ENCODE measurements at places on chromosomes 7 and 10. TPM values are rescaled to one million over a fixed set of nuclear protein-coding genes. Genes with fewer than 3 reads are reported as not detected.

- DNase-seq: no peak
Measured at GRCh38 chr7:90804370-90804769, 208.2 kb downstream of the CDK14 start.

GRCh38 chr7:6451224-6451705, 3.5 kb upstream of the DAGLB start:
- DNase-seq: no peak

GRCh38 chr7:152006336-152006735, 19.1 kb upstream of the GALNT11 start:
- DNase-seq: no peak

DNA sequence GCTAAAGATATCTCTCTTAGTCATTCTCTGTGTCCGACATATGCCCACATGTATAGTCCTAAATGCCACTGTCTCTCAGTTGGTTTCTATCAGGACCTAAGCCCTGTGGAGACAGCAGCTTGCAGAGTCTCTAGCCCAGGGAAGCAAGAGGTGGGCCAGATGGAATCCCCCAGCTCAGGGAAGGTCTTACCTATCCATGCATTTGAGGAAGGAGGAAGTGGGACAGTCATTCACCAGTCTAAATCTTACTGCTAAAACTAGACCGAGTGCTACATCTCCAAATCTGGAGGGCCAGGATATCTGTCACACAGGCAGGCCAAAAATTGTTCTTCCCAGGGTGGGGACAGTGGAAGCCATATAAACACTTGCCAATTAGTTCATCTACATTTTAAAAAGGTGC, 26.4 kb upstream of the HERPUD2 start:
- no peak for DNase-seq

DNA sequence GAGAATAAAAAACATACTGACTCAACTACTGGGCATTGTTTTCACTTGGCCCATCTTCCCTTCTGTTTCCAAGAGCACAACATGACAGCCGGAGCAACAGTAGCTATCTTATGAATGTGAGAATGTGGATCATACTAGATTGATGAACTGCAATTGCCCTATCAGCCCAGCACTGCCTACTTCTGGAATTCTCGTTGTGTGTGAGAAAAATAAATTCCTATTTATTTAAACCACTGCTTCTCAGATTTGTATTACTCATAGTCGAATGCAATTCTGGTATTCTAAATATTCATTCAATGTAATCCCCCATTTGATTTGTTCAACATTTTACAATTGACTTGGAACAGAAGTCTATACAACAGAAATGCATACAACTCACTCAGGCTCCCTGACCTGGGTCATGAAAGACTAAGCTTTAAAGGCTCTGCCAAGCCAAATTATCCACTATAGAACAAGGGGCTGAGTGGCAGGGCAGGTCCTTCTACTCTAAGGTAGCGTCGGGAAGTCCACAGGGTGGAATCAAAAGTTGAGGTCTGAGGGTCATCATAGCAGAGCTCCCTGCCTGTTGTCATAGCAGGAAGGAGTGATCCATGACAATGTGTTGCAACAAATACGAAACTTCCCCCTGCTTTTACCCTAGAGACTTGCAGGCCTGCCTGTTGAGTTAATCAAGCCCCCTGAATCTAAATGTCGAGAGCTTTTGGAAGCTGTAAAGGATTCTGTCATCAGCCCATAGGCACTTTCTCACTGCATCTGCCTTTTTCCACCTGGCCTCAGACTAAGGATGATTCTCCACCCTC, 12.4 kb upstream of the JAZF1 start:
- no peak for DNase-seq

- DNase-seq: no peak
Measured at GRCh38 chr10:79101560-79102497, 33.1 kb downstream of the ZMIZ1 start.

DNA sequence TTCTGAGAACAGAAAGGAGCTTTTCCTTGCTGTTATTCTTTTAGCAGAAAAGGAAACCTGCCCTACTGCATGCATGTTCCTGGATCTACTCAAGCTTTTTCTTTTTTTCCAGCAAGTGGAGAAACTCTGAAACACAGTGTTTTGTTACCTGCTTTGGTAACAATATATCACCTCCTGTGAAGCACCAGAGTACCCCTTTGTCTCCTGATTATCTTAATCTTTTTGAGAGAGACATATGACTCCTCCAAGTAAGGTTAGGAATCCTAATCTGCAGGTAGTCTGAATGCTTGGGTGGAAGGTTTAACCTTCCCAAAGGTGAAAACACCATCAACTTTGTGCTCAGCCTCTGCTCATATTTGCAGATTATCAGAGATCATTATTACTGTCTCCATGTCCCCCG, 93.1 kb downstream of the MAPK8 start:
- DNase-seq: no peak

DNA sequence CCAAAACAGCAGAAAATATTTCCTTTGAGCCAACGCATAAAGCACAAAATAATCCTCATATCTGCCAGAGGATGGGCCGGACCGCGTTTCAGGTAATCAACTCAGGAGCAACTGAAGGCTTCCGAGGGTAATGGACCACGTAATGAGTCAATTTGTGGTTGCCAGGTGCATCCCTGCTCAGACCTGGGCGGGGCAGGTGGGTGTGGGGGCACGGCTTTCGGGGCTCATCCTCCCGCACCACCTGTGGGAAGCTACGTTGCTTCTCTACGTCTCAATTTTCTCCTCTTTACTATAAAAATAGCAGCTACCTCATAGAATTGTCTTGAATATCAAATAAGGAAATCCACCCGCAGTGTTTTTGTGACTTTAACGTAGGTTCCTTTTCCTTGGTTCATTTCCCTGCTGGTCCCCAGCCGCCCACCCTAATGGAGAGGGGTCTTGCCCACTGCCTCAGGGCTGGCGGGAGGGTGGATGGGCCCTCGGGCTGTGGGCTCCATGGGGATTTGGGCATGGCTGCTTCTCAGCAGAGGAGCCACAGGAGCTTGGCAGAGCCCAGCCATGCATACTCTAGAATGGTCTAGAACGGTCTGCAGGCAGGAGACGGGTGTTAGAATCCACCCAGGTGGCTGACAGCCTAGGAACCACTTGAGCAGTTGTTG, 324.7 kb downstream of the ADARB2 start:
- DNase-seq: no peak

- DNase-seq: peak; percentile 74
Measured at GRCh38 chr7:144835652-144836544, at the start of gene TPK1. Gene TPK1 (minus strand): TSS chr7:144836053. CDS start chr7:144835602, 451 bp downstream.

DNA sequence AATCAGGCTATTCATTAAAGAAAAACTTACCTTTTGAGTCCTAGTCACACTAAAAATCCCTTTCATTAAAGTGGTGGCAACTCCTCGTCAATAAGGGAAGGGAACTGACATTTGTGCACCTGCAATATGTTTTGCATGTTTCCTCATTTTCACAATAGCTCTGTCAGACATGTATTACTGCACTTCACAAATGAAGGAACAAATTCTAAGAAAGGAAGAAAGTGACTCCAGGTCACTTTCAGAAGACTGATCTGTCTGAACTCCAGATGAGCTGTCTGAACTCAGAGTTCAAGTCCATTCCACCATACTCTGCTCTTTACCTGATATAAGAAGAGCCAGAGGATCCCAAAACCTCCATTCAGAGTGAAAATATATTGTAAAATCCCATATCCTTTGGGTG, 50.3 kb upstream of the GSAP start:
- no peak for DNase-seq

Gene UCN3
- not detected for total RNA-seq

Gene PRKAR2B
- total RNA-seq: not detected

Gene OR6V1
- not detected for total RNA-seq

Gene SLC29A4
- 31.7 TPM for total RNA-seq
